ENCODE measurements at places on chromosomes 16 and 17. TPM values are rescaled to one million over a fixed set of nuclear protein-coding genes. Genes with fewer than 3 reads are reported as not detected.

MPP2 gene
- total RNA-seq, result 1.7 TPM

PTX4 gene
- total RNA-seq, result not detected

HCRT gene
- total RNA-seq, result not detected

SLC25A39 gene
- 171 TPM for total RNA-seq

CCL11 gene
- total RNA-seq, result not detected

CDH8 gene
- total RNA-seq, result not detected

MYH11 gene
- total RNA-seq, result not detected

CFAP97D1 gene
- not detected for total RNA-seq

PLEKHH3 gene
- 1.4 TPM for total RNA-seq

ABCC6 gene
- total RNA-seq, result not detected
